ENCODE measurements at places on chromosomes 12 and 14.

DNA sequence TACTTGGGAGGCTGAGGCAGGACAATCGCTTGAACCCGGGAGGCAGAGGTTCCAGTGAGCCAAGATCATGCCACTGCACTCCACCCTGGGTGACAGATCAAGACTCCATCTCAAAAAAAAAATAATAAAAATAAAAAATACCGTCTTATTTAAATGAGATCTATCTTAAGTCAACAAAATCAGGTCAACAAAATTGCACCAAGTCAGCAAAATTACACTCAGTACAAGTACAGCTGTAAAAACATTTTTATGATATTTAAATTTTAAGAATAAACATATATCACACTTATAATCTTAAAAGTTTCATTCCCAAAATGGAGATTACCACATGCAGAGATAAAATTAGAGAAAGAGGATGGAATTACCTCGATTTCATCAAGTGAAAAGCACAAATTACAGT, 33.2 kb downstream of the HECTD1 start:
- DNase-seq: no peak

DNA sequence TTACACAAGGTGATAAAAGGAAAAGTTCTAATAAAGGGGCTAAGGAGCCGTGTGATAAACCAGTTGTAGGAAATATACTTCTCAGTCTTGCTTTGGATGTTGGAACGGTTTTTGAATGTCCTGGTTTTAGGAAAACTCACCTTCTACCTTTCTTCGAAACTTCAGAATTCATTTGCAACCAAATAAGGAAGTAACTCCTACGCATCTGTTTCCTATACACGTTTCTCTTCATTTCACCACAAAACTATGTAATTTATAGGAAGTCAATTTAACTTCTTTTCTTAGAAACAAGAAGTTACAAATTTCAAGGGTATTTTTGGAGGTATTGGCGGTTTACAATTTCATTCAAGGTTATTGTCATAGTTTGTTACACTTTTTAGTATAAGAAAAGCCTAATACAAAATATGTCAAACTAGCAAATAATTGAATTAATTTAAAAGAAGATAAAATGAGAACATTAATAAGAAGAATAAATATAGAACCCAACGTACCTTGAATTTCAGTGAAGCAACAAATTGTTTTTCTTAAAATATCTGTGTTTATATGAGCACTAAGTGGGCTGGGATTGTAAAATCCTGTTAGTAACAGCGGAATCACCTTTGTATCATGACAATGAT, 33.2 kb upstream of the CD69 start:
- DNase-seq: no peak

- no peak for DNase-seq
Measured at GRCh38 chr12:98280621-98281020, 234.8 kb upstream of the TMPO start.

- no peak for DNase-seq
Measured at GRCh38 chr14:93926245-93926872, 785 bp upstream of the FAM181A start.

DNA sequence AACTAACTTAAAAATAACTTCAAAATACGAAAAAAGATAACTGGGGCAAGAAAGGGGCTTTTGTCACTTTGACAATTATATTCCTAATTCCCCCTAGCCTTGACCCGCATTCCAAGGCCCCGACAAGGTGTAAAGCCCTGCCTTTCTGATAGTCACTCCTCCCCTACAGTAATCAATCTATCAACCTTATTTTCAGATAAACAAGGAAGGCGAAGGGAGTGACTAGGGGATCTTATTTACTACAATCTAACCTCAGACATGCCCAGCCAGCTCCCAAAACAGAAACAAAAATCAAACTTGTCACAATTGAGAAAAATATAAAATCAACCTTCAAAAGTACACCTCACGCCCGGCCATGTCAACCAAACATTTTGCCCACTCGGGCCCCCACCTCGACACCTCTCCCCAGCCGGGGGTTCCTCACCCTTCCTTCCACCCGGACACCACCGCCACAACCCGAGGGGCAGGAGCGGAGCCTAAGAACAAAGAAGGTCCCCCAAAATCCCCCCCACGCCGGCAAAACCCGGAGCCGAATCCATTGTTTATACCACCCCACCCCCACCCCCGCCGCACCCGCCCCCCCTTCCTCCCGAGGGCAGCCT, 562 bp downstream of the ZFYVE1 start:
- DNase-seq: no peak

- DNase-seq: no peak
Measured at GRCh38 chr12:24839268-24839791, 109.6 kb downstream of the BCAT1 start.

DNA sequence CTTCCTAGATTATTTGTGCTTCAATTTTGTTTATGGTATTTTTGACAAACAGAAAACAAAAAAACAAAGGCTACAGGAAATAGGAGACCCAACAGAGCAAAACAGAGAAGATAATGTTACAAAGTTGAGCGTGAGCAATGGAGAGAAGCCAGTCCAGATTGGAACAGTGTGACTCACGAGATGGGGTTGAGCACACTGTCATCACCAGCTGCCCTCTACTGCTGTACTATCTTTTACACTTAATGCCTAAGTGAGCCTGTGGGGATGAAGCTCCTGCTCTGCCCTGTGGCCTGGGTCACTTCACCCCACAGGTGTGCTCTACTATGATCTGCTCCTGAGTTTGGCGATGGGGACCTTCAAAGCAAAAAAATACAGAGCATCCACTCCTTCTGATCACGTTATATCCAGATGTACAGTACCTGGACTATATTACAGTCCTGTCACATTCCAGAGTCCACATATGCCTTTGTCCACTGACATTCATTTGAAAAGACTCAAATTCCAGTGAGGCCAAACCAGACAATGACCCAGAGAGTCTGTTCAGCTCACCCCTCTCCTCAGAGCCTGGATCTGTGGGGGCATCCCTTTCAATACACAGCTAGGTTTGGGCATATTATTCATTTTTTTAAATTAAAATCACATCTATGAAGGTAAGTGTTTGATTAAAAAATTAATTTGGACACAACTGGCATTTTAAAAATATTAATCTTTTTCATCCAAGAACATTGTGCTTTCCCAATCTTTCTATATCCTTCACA, 4.4 kb downstream of the IPO8 start:
- DNase-seq: no peak

GRCh38 chr12:66141299-66141698, 10.7 kb upstream of the LLPH start:
- DNase-seq: no peak

DNA sequence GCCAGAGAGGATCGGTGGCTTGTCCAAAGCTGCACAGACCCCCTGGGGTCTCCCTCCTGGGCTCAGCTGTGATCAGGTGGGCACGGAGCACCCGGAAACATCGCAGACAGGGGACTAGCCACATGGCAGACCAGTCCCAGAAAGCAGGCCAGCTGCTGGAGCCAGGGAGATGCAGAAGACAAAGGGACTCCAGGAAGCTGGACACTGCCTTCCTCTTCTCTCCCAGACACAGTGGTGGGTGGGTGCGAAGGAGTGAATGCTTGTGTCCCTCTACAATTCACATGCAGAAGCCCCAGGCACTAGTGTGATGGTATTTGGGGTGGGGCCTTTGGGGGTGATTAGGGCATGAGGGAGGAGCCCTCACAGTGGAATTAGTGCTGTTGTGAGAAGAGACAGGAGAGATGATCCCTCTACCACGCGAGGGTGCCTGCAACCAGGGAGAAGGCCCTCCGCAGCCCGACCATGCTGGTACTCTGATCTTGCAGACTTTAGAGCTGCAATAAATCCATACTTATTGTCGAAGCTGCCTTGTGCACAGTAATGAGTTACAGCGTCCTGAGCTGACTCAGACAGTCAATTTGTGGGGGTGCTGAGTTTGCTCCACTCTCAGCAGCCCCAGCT, 95.2 kb downstream of the CALM1 start:
- DNase-seq: no peak

GRCh38 chr12:124457287-124458219, 109.9 kb downstream of the NCOR2 start:
- no peak for DNase-seq

DNA sequence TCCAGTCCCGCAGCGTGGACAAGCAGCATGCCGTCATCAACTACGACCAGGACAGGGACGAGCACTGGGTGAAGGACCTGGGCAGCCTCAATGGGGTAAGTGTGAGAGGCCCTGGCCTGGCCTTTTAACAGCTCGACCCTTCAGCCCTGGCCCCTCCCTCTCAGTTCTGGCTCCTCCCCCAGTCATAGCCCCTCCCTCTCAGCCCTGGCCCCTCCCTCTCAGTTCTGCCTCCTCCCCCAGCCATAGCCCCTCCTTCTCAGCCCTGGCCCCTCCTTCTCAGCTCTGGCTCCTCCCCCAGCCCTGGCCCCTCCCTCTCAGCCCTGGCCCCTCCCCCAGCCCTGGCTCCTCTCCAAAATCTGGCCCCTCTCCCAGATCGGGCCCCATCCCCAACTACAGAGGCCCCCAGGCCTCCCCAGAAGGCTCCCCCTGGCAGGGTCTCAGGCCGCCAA, 11.2 kb downstream of the CEP170B start:
- DNase-seq: peak; percentile 10

DNA sequence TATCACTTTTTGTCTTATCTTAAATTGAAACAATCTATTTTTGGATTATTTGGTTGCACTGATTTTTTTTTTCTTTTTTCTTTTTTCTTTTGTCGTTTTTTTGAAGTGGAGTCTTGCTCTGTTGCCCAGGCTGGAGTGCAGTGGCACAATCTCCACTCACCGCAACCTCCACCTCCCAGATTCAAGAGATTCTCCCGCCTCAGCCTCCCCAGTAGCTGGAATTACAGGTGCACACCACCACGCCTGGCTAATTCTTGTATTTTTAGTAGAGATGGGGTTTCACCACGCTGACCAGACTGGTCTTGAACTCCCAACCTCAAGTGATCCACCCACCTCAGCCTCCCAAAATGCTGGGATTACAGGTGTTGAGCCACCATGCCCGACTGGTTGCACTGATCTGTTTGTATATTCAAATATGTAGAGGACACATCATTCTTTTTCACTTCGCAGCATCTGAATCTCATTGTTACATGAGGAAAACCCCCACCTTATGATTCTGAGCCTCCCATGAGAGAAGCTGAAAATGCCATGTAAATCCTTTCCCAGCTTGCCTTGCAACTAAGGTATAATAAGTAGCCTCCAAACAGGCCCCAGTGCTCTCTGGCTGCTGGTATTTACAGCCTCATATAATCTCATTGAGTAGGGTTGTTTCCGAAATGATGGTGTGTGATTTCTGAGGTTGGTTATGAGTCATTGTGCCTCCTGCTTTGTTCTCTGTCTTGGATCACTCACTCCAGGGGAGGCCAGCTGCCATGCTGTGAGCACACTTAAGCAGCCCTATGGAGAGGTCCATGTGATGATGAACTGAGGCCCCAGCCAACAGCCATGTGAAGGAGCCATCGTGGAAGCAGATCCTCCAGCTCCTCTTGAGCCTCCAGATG, 5.2 kb upstream of the HSP90B1 start:
- peak; percentile 12 for DNase-seq

Measured in stimulated activated CD4-positive, alpha-beta T cell treated with anti-CD3 and anti-CD28 coated beads, TNF-alpha, amount 100 ng/mL, for 1 hour (primary cell).